Esophagus squamous epithelium (tissue), 5 donors: ENCODE measurements at places on chromosomes 12 and 14. TPM values are rescaled to one million over a fixed set of nuclear protein-coding genes. Genes with fewer than 3 reads are reported as not detected.

- no peak for DNase-seq
These were observed 25.4 kb downstream of the CLMN start for GRCh38 chr14:95294320-95294719.

GRCh38 chr14:105993814-105994213, 467.4 kb downstream of the TMEM121 start:
- no peak for DNase-seq

DNA sequence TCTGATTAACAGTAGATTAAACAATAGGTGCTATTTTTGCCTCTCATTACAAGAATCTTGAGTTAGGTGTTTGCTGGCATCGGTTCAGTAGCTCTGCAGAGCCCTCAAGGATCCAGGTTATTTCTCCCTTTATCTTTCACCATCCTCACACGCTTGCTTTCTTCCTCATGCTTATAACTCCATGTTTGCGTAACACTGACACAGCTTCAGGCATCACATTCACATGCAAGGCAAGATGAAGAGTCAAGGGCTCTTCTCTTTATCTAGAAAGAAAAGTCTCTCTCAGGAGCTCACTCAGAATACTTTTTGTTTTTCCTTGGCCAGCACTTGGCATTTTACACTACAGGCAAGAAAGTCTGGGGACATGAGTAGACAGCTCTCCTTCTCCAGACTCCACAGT, 24.2 kb upstream of the PTHLH start:
- no peak for DNase-seq

- DNase-seq = no peak
These were observed 166.6 kb upstream of the PDE3A start for GRCh38 chr12:20201733-20202132.

DNA sequence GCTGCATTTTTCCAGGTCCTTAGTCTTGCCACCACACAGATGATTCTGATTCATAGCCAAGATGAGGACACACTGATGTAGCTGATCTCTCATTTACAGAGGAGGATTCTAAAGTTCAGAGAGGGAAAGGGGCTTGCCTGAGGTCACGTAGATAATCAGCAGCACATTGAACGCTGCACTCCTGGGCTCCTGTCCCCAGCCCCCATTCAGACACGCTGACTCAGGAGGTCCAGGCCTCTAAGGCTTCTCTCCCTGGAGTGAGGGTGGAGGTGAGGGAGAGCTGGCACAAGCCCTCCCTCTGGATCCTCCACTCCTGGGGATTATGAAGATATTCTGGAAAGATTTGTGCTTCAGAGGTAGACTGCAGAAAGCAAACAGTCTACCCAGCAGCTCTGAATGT, 10.3 kb downstream of the NFATC4 start:
- no peak for DNase-seq

DNA sequence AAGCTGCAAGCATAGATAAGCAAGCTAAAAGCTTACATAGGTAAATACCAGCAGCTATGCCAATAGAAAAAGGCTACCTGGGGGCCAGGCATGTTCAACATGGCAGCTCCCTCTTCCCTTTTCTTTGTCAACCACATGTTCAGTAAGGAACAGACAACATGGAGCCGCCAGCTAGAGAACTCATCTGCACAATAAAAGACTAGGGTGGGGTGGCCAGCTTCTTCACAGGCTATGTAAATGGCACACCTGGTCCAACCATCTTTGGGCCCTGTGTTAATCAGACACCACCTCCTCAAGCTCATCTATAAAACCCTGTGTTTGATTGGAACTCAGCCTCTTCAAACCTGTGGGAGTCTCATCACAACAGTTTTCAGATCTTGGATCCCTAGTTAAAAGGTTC, 129.7 kb upstream of the TMPO start:
- no peak for DNase-seq

DNA sequence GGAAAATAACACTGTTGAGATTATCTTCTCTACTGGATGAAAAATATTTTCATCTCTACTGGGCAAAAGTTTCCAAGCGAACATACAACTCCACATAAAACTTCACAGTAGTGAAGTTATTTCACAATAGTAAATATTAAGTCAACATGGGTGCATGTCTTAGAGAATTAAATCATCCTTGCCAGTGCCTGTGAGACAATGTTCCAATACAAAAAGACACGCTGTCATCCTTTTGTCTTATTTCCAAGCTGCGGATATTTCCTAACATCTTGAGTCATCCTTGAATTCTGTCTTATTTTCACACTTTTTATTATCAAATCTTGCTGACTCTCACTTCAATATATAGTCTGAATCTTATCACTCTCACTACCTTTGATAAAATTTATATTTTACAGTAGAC, 142.9 kb upstream of the KITLG start:
- DNase-seq = no peak

DNA sequence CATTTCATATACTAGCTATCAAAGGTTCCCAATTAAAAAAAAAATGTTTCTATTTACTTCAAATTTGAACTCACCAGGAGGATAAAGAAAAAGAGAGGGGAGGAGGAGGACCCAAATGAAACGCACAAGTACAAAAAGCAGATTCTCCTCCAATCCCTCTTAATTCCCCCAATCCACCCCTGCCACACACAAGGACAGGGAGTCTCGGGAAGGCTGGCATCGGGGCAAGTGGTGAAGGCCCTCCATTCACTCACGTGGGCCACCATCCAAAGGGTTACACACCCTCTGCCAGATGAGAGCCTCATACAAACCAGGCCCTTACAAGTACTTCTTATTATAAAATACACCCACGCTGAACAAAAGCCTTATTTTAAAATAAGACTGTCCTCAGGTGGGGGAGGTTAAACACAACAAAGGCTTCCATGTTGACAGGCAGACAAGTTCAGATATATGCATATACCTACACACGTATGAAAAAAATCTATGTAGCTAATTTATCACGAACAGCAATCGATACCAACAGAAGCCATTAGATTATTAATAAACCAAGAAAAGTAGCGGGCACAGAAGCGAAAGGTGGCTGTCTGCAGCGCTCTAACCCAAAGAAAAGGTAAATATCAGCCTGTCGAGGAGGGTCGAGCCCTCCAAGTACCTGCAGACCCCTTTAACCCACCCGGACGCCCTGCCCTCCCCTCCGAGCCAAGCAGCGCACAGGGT, 1.5 kb downstream of the ATP2B1 start:
- no peak for DNase-seq

DNA sequence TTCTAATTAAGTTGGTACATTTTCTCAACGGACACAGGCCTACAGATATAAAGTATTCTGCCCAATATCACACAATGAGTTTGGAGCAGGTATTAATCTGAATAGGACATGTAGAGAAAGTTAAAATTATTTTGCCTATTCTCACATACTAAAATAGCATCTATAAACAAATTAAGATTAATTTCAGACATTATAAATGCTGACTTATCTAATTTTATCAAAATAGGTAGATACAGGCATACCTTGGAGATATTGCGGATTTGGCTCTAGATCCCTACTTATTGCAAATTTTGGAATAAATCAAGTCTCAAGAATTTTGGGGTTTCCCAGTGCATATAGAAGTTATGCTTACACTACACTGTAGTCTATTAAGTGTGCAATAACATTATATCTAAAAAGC, 41.0 kb upstream of the GRIP1 start:
- DNase-seq = no peak

GRCh38 chr12:69108037-69108436, 131.3 kb upstream of the CPSF6 start:
- DNase-seq = no peak

DNA sequence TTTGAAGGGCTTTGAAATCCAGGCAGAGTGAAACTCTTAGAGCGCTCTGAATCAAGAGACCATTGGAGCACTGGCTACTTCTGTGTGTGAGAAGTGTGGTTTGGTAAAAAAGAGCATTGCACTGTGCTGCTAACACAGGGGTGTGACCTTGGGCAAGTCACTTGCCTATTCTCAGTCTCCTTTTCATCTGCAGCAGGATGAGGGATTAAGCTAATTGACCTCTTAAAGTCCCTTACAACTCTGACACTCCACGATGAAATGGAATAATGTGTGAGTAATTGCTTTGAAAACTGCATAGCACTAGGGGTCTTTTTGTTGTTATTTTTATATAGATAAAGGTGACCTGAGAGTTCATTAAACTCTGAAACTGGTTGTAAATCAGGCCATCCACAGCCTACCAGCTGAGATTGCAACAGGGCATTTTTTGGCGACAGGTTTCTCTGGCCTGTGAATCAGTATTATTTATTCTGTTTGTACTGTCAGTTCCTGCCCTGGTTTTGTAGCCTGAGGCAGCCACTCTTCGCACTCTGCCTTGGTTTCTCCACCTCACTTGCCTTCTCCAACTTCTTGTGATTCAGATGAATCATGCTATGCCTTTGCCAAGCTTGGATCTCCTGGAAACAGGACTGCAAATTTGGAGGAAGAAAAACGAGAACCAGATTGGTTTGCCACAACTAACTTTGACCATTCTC, 159.9 kb upstream of the PARP11 start:
- DNase-seq = no peak

GRCh38 chr14:69955855-69956845, 76.9 kb downstream of the SMOC1 start:
- no peak for DNase-seq

DNA sequence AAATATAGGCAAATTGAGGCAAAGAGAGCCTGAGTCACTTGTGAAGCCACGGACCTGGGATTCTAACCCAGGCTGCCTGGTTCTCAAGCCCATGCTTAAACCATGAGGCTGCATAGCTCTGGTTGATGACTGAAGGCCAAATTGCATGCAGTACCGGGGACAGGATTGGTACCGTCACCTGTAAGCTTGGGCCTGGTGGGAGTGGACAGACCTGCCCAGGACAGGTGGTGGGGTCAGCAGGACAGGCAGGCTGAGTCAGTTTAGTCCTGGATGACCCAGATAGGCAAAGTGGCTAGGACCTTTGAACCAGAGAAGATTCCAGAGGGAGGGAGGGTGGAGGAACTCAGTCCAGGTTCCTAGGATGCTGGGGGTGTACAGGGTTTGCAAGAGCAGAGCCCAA, 25.8 kb downstream of the RIN3 start:
- DNase-seq = no peak

GRCh38 chr12:107200394-107200793, 107.0 kb upstream of the CRY1 start:
- no peak for DNase-seq

DNA sequence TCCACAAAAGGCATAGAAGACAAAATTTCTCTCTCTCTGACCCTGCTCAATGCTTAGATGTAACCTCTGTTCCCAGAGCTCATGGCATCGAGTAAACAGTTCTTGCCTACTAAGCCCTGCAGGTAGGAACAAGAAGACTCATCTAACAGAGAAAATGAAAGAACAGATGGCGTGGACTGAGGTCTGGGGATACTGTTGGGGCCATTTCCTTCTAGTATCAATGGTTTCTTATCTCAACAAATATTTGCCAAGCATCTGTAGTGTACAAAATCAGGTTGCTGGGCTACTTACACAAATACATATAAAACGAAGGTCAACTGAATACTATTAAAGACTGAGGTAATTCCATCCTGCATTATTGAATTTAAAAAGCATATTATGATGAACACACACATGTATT, 93.3 kb downstream of the RIMBP2 start:
- DNase-seq = no peak

DNA sequence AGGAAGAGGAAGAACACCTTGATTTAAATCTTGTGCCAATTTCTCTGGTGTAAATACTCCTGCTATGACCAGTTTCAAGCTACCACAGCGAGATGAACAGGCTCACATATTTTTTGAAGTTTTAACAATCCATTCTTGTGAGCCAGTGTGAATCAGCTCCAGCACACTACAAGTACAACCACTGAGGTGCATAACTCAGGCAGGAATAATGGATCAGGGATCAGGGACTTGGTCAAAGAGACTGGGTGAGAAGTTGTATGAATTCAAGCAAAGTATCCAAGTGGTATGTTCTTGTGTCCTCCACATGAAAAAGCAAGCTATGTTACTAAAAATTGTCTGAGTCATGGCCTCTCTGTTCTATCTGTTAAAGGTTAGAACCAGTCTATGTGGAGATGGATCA, 35.2 kb upstream of the KITLG start:
- no peak for DNase-seq

GRCh38 chr14:90426663-90427062, 29.8 kb downstream of the CALM1 start:
- no peak for DNase-seq

GRCh38 chr14:68211421-68211820, 391.8 kb downstream of the RAD51B start:
- DNase-seq = no peak

GRCh38 chr14:77909911-77910310, 110.0 kb downstream of the ADCK1 start:
- DNase-seq = no peak

DNA sequence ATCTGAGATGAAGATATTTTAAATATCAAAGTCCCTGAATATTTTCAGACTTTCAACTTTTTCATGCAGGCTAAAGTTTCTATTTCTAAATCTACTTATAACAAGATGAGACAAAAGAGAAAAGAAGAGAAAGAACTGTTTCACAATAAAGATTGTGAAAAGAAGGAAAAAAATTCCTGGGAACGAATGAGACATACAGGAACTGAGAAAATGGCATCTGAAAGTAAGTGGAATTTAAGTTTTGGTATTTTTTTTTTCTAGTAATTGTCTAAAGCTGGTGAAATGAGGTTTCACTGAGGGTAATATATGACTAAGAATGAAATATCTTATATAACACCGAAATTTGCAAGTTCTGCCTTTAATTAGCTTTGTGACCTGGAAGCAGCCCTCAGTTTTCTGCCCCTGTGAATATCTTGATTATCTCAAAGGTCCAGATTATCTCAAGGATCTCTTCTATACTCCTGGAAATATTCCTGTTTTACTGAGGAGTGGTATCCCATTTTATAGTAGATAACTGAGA, 55.7 kb upstream of the PRPF39 start:
- no peak for DNase-seq

GRCh38 chr12:52043386-52044212, 7.6 kb upstream of the NR4A1 start:
- DNase-seq = no peak

DNA sequence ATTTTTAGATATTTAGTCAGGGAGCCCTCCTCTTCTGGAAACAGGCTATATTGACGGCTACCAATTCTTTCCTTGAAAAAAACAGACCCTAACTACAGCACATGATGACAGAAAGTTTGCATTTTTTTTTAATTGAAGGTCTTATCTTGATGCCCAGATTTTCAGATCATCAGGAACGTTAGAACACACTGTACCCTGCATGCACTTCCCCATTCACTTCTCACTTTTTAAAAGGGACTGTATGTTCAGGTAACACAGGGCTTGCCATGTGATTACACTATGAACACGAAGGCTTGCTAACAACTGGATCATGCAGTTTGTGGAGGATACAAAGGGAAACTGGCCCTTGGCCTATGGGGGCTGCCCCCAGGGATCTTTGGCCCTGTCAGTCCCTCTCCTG, 92.6 kb downstream of the RPS29 start:
- no peak for DNase-seq

- DNase-seq = no peak
These were observed 14.3 kb upstream of the ZFP36L1 start for GRCh38 chr14:68807148-68807600.

PTPRQ gene
- total RNA-seq = 0.31 TPM

INSM2 gene
- not detected for total RNA-seq

FGD4 gene
- 17.0 TPM for total RNA-seq

OTUB2 gene
- total RNA-seq = 10.3 TPM

CDK4 gene
- total RNA-seq = 70.6 TPM

PAPLN gene
- 7.8 TPM for total RNA-seq

GPR137C gene
- 0.30 TPM for total RNA-seq

OR4E2 gene
- not detected for total RNA-seq

ZNF10 gene
- total RNA-seq = 2.5 TPM

TAS2R43 gene
- not detected for total RNA-seq

PPP1R1A gene
- total RNA-seq = not detected

OR5AU1 gene
- total RNA-seq = not detected
